ENCODE measurements at places on chromosomes 5 and 9.

DNA sequence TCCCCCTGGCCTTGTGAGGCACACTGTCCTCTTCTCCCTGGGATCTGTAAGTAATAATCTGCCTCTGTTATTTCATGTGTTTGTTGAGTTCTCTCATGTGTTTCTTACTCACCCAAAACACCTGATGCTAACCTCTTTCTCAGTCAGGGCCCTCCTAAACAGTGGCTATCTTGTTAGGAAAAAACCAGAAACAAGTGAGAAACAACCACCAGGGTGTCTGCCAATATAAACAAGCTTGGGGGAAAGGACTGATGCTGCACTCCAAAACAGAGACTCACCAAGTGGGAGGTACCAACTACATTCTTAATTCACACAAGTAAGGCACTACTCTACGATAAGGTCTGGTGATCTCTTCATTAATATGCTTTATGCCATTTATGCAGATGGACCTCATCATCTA lies 564.4 kb downstream of the SEMA5A start:
- no peak for DNase-seq

- no peak for DNase-seq
Observed at GRCh38 chr5:74576941-74577456, 63.5 kb downstream of the ENC1 start.

GRCh38 chr5:179830818-179831468 lies 10.2 kb downstream of the SQSTM1 start:
- no peak for DNase-seq

DNA sequence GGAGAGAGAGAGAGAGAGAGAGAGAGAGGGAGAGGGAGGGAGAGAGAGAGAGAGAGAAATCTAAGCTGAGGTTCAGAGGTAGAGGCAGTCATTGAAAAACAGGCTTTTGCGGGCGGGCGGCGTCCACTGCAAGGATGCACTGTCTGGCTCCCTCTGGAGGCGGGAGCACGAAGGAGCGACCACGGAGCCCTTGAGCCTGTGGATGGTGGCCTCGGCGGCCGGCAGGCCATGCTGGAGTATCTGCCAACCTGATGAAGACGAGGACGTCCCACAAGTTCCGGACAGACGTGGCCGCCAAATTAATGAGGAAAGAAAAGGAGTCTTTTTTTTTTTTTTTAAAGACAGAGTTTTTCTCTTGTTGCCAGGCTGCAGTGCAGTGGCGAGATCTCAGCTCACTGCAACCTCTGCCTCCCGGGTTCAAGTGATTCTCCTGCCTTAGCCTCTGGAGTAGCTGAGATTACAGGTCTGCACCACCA lies 2.2 kb upstream of the CCDC125 start:
- DNase-seq: peak; percentile 50

- DNase-seq: no peak
Observed at GRCh38 chr9:126877418-126877817, 17.0 kb downstream of the ZBTB34 start.

DNA sequence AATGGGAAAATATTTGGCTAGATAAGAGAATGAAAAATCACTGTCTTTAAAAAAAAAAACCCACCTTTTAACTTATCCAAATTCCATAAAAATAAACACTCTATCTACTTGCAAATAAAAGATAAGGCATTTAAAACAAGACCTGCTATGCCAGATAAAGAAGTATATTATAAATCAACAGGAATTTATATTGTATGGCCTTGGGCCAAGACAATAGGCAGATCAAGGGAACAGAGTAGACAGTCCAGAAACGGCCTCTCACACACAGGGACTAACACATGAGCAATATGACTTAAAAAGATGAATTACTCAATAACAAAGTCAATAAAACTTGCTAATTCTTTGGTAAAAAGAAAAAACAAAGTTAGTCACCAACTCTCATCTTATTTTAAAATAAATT lies 34.7 kb upstream of the ICE1 start:
- no peak for DNase-seq

DNA sequence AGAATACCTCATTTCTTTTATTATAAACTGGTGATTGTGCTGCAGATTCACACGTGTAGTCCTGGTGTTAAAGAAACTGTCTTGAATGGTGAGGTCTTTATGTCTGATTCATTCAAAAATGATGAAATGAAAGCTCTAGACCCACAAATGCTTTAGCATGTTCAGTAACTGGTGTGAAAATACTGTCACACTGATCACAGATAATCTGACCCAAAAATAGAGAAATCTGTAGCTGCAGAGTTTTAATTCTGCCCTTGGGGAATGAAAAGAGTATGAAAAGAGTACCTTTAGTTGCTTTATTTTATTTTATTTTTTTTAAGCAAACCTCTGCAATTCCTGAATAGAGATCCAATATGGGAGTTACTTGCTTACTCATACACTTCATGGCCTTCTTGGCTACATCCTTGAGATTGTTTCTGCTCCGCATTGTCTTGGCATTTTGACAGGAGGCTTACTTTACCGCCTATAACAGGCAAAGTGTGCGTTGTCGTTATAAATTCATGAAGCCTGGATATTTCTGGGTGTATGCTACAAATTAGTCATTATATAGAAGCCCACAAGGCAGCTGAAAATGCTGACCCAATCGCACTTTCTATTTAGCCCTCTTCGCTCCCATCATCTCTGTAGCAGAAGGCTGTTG lies 2.7 kb downstream of the RGMB start:
- no peak for DNase-seq

DNA sequence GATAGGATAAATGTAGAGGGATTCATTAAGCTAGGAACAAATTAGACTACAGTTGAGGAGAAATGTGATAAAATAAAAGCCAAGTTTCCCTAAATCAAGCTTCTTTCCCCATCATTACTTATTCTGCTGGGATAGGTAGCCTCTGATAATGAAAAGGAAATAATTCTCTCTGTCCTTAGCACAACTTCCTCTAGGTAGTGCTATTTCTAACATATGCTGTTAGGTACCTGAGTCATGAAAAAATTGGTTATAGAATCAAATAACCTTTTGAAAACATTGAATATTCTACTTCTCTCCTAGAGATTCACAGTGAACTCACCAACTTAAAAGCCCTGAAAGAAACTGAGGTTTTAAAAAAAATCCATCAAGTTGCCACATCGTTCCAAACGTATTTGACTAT lies 1793.1 kb downstream of the EFNA5 start:
- DNase-seq: no peak

DNA sequence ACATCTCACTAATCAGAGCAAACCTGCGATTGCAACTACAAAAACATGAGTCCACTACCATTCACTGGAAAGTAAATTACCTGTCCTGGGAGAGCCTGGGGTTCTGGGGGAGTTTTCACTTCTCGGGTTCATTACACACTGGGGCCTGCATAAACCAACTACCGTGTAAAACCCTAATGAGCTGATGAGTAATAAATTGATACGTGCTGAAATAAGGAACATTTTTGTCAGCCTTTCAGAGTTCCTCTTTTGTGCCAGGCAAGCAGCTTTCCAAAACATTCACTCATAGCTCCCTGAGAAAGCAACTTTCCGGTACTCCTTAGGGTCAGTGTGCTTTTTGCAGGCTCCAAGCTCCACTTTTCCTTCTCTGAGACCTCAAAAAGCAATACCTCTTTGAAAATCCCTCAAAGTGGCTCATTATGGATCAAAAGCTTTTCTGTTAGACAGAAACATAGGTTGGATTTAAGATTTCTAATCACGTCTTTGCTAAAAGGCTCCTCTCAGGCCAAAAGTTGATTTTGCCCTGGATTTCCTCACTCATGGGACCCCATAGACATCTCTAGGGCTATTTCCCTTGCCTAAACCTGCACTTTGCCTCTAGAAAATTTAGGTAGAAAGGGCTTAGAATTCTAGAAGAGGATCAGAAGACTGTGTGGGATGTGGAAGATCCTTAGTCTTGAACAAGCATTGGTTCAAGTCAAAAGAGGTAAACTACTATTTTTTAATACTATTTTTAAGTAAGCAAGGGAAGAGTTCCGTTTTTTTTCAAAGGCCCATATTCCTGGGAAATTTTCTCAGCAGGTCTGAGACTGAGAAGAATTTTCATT lies 74.8 kb downstream of the ST8SIA4 start:
- no peak for DNase-seq

DNA sequence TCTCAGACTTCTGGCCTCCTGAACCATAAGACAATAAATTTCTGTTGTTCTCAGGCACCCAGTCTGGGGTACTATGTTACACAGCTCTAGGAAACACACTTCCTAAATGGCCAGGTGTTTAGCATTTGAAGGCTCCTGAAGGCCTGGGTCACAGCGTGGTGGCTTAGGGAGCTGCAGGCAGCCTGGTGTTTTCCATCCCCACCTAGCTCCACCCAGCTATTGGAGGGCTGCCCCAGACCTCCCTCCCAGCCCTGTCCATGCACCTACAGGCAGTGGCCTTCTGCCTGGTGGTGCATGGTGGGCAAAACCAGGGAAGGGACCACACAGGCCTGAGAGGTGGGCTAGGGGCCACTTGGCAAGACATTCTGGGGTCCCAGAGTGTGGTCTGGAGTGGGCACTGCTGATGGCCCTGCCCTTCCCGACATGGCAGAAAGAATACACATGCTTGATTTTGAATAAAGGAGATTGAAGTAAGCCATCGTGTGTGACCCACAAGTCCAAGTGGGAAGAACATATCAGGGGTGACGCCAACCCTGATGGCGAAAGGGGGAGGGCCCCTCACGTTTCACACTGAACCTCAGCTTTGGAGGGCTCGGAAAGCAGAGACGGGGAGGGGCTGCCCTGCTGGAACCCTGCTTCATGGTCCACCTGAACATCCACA lies 1.3 kb upstream of the SUSD3 start:
- no peak for DNase-seq

GRCh38 chr9:87063246-87063645 lies 115.9 kb upstream of the GAS1 start:
- DNase-seq: no peak

DNA sequence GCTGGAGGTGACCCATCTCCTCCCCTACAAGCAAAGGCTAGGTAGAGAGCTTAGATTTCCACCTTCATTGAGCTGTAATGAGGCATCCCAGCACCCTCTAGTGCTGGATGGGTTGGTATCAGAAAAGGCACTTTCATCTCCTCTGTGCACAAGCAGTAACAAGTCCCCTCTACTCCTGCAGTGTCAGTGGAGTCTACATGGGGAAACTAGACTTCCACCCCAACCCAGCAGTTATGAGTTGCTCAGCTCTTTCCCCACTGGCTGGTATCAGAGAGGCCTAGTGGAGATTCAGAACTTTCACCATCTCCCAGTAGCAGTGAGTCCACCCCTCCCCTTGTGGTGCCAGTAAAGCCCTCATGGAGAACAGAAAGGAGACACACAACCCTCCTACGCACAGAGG lies 17.9 kb downstream of the FCN1 start:
- DNase-seq: no peak

DNA sequence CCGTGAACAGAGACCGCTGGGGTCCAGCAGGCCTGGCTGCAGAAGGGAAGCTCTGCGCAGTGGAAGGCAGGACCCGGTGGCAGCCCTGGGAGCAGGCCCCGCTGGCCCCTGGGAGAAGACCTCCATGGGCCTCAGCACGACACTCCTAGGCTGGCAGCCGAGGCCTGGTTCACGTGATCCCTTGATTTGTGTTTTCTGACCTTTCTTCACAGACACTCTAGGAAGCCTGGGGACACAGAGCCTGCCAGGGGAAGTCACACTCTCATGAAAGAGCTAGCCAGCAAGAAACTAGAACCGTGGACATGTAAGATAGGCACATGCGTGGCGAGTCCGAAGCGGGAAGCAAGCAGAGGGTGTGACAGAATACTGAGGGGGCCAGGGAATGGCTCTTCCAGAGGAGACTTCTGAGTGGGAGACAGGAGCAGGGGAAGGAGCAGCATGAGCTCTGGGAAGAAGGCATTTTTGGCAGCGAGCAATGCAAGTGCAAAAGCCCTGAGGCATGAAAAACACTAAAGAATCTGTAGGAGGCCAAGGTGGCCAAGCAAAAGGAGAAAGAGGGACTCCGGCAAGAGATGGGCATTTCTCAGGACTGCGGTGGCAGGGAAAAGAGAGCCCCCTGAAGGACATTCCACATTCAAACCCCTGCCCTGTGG lies 26.6 kb upstream of the IL17B start:
- no peak for DNase-seq

Measured in D721Med (cell line).